Sigmoid colon (tissue), 7 donors: ENCODE measurements at places on chromosomes 4 and X. TPM values are rescaled to one million over a fixed set of nuclear protein-coding genes. Genes with fewer than 3 reads are reported as not detected.

- DNase-seq, result no peak
Observed at GRCh38 chr4:2411786-2412510, 6.5 kb downstream of the ZFYVE28 start.

DNA sequence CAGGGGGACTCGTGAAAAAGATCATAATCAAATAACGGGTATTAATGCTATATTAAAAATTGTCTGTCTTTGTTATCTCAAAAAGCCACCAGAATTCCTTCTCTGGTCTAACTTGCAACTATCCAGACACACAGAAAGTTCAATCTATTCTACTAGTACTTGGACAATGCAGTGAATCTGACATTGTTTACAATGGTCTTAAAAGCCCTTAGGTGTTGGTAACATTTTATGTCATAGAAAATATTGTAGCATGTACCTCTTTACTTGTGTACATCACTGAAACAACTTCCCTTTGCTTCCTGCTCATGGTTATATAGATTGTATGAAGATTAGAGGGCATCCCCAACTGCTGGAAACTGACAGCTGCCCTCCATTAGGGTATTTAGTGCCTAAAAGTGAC lies 71.1 kb upstream of the PPP3CA start:
- no peak for DNase-seq

HAUS3 gene
- total RNA-seq, result 12.1 TPM

DNA sequence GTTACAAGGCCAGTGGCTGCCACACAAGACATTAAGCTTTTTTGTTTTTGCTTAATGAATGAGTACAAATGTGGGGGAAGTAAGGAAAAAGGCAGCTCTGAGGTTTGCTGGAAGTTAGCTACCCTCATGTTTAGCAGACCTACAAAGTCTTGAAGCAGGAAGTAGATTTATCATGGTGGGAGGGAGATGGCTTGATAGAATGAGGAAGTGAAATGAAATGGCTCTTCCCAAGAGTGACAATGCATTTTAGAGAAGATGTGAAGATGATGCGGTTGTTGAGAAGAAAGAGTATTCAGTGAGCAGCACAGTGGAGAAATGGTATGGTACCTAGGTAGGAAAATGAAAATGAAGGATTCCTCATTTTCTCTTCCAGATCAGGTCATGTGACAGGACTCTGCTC lies 108.0 kb downstream of the SLIT2 start:
- no peak for DNase-seq

DNA sequence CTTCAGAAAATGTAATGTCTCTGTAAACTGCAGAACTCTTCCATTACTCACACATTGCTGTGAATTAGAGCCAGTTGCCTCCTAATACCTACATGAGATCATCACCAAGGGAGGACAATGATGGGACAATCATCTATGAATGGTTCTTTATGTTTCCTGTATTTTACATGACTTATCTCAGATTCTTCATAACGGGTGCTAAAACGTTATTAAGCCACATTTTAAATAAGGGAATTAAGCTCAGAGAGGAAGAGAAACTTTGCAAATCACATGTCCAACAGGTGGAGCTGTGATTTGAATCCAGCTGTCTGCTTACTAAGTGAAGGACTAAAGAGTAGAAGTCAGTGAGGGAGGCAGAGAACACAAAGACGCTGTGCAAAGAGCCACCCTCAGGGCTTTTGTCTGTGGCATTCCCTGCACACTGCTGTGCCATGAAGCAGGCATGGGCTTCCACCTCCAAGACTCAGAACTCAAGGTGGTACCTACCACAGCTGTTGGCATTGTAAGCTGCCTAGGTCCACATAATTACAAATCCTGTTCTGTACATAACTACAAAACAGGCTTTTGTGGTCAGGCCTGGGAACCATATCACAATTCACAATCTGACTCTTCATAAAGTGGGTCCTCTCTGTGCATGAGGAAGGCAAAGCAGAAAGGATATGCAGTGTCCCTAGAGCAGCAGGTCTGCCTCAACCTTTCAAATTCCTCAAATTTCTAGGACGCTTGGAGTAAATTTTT lies 12.8 kb downstream of the TBC1D9 start:
- DNase-seq, result no peak

- no peak for DNase-seq
Observed at GRCh38 chr4:67746797-67747495, 7.2 kb downstream of the GNRHR start.

GAGE1 gene
- not detected for total RNA-seq

GRCh38 chr4:93751411-93751810 lies 77.1 kb upstream of the ATOH1 start:
- no peak for DNase-seq

GRCh38 chrX:106397788-106398538 lies 213.8 kb upstream of the RADX start:
- no peak for DNase-seq

GRCh38 chr4:139901531-139902320 lies 236.1 kb downstream of the MGST2 start:
- no peak for DNase-seq

- peak; percentile 77 for DNase-seq
Observed at GRCh38 chr4:7904952-7905915, 34.4 kb downstream of the AFAP1 start.

DNA sequence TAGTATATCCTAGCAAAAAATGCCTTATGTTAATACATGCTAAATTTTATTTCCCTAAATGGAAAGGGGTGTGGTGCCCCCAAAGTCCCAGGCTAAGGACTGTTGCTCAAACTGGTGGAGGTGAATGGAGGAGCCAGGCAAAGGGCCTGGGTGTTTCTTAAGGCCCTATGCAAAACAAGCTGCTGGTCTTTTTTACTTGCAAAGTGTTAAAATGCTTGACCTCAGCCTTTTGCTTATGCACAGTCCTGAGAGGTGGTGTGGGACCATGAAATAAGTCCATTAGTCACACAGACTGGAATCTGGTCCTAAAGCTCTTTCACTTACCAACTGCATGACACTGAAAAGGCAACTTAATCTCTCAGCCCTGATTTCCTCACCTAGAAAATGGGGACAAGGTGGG lies 223.5 kb upstream of the MBNL3 start:
- no peak for DNase-seq

DNA sequence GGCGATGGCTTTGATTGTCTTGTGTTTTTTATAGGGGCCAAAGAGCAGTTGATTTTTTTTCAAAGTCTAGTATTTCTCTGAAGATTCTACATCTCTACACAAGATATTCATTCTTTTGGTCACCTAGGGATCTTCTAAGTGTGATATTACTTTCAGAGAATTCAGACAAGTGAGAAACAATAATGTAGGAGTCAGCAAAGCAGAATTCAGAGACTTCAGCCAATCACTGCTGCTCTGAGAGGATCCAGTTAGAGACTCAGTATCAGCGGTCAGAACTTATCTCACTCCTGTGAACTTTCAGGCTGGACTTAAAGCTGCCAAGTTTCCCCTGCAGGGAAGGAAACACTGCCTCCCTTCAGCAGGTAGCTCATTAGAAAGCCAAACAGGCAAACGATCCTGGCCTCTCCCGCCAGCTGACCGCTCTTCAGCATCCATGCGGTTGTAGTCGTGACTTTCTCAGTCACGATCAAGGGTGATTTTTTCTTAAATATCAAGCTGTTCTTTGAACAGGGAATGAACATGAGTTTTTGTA lies 59.2 kb downstream of the NSUN7 start:
- no peak for DNase-seq

RRH gene
- not detected for total RNA-seq

SYP gene
- 8.0 TPM for total RNA-seq

DNA sequence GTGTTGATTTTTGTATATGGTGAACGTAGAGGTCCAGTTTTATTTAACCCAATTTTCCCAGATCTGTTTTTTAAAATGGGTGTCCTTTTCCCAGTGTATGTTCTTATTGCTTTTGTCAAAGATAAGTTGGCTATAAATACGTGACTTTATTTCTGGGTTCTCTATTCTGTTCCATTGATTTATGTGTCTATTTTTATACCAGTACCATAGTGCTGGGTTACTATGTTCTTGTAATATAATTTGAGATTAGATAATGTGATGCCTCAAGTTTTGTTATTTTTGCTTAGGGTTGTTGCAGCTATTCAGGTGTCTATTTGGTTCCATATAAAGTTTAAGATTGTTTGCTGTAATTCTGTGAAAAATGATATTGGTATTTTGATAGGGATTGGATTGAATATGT lies 749.1 kb upstream of the GRIA3 start:
- DNase-seq, result no peak

CYP2U1 gene
- total RNA-seq, result 16.1 TPM

GRCh38 chrX:23341452-23341851 lies 6.8 kb downstream of the PTCHD1 start:
- no peak for DNase-seq

- peak; percentile 70 for DNase-seq
Observed at GRCh38 chr4:99202536-99202935, 16.5 kb downstream of the ADH6 start.

TLL1 gene
- total RNA-seq, result 4.8 TPM

GRCh38 chrX:8403988-8404387 lies 60.6 kb upstream of the VCX3B start:
- DNase-seq, result no peak

TCEAL2 gene
- 40.2 TPM for total RNA-seq

DNA sequence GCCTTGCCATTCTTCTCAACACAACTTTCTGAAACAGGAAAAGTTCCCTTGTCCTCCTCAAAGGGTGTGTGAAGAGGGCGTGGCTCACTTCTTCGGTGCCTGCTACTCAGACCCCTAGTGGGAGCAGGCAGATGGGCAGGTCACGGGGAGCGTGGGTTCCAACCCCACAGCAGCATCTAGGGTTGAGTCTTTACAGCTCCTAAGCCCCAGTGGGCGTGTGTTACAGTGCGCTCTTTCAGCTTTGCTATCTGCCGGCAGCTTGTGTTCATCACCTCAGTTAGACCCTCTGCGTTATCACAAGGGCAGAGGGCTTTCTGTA lies 57.5 kb upstream of the KLF3 start:
- DNase-seq, result no peak

GRCh38 chr4:99886146-99886545 lies 8.1 kb downstream of the LAMTOR3 start:
- no peak for DNase-seq

DNA sequence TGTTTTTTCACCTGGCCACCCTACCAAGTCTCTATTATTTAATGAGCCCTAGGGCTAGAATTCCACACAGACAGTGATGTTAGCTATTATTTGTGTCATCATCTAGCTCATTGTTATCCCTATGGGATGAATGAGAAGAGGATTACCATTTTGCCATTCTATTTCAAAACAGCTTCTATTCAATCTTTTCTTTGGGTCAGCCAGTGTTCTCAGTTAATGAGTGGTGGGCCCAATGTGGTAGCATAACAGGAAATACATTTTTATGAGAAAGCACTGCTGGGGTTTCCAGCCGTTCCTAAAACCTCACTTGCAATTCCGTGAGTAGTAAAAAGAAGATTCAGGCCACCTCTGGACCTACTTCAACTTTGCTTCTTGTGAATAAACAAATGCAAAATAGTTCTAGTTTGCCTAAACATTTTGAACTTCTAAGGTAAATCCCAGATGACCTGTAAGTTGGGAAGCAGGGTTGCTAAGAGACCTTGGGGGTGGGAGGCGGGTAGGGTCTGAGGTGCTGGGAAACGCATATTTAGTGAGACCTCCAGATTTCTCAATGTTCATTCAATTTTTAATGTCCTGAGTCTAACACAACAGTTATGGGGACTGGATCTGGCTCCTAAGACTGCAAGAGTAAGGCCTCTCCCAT lies 24.8 kb upstream of the CYP2U1 start:
- no peak for DNase-seq

DNA sequence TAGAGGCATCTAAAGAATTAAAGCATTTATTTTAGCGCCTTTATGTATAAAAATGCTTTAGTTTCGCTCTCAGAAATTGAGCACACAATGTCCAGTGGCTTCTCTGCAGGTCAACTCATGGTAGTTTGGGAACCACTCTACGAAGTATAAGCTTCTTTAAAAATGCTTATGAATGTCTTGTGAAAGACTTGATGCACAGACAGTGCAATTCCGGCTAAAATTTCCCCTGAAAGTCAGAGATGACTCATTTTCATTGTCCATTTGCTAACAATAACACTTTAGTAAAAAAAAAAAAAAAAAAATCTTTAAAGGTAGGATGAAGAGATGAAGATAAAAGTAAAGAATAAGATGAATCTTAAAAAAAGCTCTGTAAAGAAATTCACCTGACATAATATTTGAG lies 117.2 kb downstream of the PDHA2 start:
- no peak for DNase-seq

- no peak for DNase-seq
Observed at GRCh38 chr4:24748758-24749350, 46.5 kb upstream of the SOD3 start.

DNA sequence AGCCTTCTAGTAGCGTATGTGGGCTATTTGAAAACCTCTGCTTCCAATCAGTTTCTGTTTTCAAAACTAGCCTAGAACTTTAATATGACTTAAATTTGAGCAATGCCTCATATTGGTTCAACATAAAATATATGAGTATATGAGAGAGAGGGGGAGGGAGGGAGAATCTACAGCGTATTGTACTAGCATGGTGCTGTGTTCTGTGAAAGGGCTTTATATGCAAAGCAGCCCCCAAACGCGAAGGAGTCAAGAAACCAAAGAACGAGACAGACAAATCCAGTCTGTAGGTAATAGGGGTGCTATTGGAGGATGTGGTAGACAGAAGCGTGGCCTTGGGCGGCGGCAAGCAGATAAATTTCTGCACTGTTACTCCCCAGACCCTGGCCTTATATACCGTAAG lies 784 bp upstream of the ANXA5 start:
- no peak for DNase-seq
